ENCODE measurements at places on chromosomes 12 and 14.

DNA sequence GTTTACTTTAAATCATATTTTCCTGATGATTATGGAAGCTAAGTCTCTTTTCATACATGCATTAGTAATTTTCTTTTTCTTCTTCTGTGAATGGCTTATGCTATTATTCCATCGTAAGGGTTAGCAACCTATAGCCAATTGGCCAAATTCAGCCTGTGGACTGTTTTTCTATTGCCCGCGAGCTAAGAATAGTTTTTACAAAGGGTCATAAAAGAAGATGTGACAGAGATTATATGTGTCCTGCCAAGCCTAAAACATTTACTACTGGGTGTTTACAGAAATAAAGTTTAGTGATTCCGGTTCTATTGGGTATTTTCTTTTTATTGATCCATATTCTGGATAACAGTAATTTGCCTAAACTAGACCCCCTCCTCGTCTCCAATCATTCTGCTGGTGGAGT, 268.8 kb upstream of the DIO3 start:
- no peak for DNase-seq

- DNase-seq: no peak
These were observed 2.3 kb upstream of the CDCA4 start for GRCh38 chr14:105023144-105023543.

- no peak for DNase-seq
These were observed 199.8 kb upstream of the PDZRN4 start for GRCh38 chr12:40988355-40988754.

GRCh38 chr12:765840-766239, 13.5 kb downstream of the WNK1 start:
- DNase-seq: no peak

DNA sequence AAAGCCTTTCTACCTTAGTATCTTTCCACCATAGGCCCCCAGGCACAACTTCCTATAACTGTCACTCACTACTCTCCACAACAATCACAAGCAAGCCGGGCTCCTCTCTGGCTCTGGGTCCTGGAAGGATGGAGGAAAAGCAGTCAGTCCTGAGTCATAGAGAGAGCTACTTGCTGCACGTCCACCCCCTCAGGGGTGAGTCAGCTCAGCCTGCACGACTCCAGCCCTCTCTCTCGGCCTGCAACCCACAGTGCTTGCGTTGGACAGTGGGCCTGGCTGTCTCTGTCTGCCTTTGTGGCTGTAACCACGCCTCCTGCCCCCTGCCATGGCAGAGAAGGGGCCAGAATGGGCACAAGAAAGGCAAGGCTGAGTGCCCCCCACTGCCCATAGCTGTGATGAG, 154.1 kb upstream of the FKBP4 start:
- peak; percentile 49 for DNase-seq

DNA sequence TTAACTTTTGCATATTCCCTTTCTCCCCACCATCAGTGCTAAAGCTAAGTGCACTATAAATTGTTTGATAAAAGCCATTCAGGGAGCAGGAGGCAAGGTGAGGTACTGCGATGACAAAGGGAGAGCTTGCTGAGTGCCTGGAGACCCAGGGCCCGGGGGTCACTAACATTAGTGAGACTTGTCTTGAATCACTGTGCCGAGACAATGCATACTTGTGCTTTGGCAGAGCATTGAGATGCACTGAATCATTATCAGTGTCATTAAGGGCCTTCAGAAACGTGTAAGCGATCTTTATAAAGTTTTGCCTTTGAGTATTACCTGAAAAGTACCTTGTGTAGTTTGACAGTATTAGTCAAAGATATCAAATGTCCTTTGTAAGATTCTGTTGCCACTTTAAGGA, 447.5 kb downstream of the PCNX1 start:
- no peak for DNase-seq

GRCh38 chr12:7451756-7452155, 7.8 kb upstream of the CD163L1 start:
- DNase-seq: no peak

DNA sequence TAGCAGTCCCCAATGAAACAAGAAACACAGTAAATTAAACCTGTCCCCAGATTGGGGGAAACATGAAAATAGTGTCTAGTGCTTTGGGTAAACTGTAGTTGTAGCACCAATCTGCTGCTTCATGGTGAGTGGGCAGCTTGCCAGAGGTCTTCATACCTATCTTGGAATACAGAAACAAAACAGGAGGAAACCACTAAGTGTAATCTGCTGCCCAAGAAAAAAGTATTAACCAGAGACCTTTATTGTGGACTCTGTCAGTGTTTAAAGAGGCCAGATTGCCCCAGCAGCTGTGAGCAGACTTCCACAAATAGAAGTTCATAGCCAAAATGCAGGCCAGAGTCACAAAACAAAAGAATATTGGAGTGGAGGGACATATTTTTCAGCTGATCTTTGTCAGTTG, 2.3 kb downstream of the ISCU start:
- DNase-seq: no peak

- DNase-seq: peak; percentile 25
These were observed 56.5 kb downstream of the SLC38A1 start for GRCh38 chr12:46212108-46212982.

- no peak for DNase-seq
These were observed 40.8 kb downstream of the VDR start for GRCh38 chr12:47863985-47864384.
